NCI-H2107 (cell line): ENCODE measurements at places on chromosomes 5 and 9.

DNA sequence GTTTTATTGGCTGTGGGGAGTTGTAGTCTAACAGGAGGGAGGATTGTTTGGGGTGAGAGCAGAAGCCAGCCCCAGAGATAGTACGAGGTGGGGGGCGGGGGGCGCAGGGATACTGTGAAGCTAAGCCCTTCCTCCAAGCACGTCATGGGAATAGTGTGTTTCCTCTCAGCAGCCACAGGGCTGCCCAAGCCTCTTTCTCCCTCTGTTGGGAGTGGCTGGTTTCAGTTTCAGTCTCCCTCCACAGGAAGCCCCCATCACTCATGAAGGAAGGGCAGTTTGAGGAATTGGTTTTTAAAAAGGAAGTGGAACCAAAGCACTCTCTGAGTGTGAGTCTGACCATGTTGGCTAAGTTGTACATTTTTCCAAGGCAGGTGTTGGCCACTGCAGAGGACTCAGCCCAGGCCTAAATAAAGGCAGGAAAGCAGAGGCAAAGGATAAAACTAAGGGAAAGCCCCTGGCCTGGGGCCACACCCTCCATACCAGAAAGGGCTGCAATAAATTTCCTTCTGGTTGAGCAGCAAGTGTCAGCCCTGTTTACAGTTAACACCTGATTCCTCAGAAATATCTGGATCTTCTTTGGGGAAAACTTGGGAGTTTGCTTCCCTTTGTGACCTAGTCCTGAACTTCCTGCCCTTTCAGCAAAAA, 3.2 kb downstream of the RAB24 start:
- no peak for DNase-seq

GRCh38 chr5:35252963-35253362, 22.7 kb upstream of the PRLR start:
- no peak for DNase-seq

GRCh38 chr5:150112201-150113046, 26.1 kb upstream of the CSF1R start:
- no peak for DNase-seq

- DNase-seq = no peak
Measured at GRCh38 chr5:118675247-118675646, 313.1 kb downstream of the DTWD2 start.

- no peak for DNase-seq
Measured at GRCh38 chr5:145189746-145190145, 645.4 kb downstream of the PRELID2 start.

DNA sequence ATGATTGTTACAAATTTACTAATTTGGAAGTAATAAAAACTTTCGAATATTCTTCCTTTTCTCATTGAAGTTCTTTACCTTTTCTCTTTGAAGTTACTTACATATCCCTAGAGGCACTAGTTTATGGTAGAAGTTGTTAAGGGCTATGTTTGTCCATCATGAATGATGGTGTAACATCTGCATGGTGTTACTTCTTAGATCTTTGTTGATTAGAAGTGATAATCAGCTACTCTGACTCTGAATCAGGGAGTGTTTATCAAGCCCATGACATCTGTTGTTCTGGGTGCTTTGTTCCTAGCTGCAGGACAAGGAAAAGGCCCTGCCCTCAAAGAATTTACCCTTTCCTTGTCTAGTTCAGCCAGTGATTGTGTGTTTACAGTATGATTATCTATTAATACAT, 32.9 kb downstream of the MAP3K1 start:
- DNase-seq = no peak

- DNase-seq = no peak
Measured at GRCh38 chr5:150787656-150788055, 9.1 kb downstream of the SMIM3 start.

DNA sequence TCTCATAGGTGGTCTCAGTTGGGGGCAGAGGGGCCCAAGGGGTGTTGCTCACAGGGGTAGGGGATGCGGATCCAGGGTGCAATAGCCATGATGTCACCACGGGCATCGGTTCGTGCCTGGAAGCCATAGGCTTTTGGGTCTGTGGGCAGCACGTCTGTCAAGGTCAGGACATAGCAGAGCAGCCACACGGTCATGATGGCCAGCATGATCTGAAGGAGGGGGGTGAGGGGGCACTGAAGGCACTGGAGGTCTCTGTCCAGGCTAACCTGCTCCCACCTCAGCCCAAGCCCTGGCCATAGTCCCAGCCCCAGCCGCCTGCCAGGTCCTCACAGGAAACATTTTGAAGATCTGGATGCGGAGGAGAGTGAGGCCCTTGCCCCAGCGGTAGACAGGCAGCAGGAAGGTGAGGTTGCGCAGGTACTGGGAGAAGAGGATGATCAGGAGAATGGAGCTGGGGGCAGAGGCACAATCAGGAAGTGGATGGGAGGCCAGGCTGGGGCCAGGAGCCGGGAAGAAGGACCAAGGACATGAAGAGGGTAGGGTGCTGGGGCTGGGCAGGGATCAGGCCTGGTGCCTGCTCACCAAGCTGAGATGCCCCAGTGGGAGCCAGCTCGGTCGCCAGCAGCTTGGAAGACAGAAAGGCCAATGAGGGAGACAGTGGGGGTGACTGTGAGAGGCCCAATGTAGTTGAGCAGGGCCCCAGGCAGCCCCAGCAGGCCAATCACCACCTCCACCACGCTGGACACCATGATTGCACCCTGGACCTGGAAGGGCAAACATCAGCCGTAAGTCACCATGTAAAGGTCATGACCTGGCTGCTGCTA, 3.3 kb downstream of the SLC23A1 start:
- no peak for DNase-seq

GRCh38 chr9:86980802-86981201, 33.5 kb upstream of the GAS1 start:
- no peak for DNase-seq

GRCh38 chr5:95962785-95963184, 1.1 kb upstream of the ELL2 start:
- no peak for DNase-seq

DNA sequence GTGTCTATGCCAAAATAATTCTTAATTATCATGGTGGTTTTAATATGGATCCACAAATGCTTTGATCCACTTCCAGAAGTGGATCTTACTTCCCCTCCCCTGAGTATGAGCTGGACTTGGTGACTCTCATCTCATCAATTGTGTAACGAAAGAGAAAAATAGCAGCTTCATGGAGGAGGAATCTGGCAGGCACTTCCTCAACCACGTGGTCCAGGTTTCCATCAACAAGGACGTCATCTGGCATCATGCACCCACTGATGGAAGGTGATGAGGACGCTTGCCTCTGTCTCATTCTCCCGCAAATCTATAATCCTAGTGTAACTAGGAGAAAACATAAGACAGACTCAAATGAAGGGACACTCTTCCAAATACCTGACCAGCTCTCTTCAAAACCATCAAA, 54.6 kb upstream of the S1PR3 start:
- DNase-seq = no peak

DNA sequence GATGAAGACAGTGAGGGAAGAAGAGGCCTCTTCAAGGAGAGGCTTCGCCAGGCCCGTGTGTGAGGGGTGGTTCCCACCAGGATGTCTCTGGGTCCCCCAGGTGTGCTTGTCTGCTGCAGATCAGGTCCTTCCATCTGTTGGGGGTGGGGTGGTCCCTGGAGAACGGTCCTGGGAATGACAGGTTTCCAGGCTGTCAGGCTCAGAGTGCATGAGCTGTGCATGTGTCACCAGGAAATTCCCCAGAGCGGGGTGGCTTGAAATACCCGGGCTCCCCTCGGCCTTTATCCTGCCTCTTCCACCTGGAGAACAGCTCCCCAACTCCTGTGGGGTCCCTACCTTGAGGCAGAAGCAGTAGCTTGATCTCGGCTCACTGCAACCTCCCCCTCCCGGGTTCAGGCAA, 118.8 kb downstream of the GAPVD1 start:
- DNase-seq = no peak

- DNase-seq = no peak
Measured at GRCh38 chr5:149200355-149200754, 59.1 kb downstream of the ABLIM3 start.

GRCh38 chr5:171427318-171428167, 8.1 kb downstream of the FGF18 start:
- DNase-seq = no peak

- DNase-seq = no peak
Measured at GRCh38 chr9:137295849-137296669, 6.0 kb downstream of the NRARP start.

- no peak for DNase-seq
Measured at GRCh38 chr9:110476251-110476650, 103.3 kb downstream of the SVEP1 start.

GRCh38 chr9:127921557-127922120, 4.8 kb upstream of the ST6GALNAC4 start:
- DNase-seq = no peak

DNA sequence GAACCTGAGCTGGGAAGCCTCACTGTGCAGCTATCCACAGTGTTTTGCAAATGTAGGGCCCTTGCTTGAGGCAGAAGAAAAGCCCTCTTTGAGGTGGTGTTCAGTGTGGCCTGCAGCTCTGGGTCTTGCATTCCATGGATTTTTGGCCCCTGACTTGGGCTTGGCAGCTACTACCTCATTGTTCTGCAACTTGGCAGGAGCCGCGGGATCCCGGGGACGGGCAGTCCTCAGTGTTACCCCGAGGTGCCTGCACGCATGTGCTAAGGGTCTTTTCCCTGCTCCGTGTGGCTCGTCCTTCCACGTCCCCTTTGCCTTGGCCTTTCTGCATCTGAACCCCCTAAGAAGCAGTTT, 39.8 kb downstream of the NEK6 start:
- no peak for DNase-seq

- no peak for DNase-seq
Measured at GRCh38 chr9:105258225-105258737, 13.8 kb downstream of the SLC44A1 start.

GRCh38 chr5:33460210-33460609, 19.4 kb downstream of the TARS1 start:
- DNase-seq = no peak

DNA sequence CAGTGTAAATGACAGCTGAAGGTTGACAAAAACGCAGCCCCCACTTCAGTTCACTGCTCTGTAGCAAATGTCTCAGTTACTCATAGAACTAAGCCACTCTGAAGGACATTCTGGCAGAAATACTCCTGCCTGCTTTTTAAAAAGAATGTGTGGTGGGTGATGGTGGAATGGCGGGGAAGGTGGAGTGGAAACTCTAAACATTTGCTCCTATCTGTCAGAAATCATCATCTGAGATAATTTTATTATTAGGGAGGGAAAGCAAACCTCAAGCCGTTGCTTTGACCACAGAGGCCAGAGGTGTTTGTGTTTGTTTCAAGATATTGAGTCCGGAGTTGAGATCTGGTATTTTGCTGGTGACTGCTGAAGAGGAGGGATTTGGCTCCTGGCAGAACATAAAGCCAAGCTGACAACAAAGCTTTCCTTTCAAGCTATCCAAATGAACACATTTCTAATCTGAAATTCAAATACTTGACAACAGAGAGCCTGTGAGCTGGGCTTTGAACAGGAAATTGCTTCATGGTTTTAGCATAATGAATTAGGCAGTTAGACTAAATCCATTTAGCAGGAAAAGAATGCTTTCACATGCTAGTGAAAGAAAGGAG, 362.7 kb downstream of the CSNK1G3 start:
- DNase-seq = no peak

- DNase-seq = no peak
Measured at GRCh38 chr5:140329739-140330481, 16.5 kb downstream of the HBEGF start.

- no peak for DNase-seq
Measured at GRCh38 chr9:16475996-16476395, 394.5 kb downstream of the BNC2 start.

GRCh38 chr5:34038838-34039237, 4.2 kb downstream of the C1QTNF3 start:
- DNase-seq = no peak

DNA sequence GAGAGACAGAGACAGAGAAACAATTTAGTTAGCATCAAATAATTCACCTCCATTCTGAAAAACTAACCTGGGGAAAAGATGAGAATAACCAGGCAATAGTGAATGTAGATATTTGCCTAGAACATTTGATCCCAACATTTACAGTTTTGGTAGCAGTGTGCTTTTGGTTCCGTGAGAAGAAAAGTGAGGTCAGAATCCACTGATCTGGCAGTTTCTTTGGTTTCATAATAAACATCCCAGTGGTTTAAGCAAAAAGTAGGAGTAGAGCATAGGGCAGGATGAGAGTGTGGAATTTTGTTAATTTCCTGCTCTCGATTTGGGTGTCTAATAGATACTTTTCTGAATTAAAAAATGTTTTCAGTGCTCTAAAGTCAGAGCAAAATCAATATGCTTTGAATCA, 887.0 kb downstream of the NR2F1-AS1 start:
- DNase-seq = no peak

DNA sequence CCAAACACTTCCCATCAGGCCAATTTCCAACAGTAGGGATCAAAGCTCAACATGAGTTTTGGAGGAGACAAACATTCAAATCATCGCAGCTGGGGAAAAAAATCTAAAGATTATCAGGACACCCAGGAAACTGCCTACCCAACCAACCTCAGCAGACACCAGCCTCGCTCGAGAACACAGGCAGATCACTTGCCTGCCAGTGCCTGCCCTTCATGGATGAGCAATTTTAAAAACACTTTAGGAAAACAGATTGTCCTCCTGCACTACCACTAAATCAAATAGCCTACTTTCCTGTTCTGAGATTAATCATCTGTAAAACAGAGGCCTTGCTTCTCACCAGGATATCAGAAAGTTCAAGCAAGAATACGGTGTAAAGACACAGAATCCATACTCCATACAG, 14.7 kb upstream of the TMEM174 start:
- no peak for DNase-seq

- DNase-seq = no peak
Measured at GRCh38 chr9:118992813-118993794, 376.1 kb downstream of the BRINP1 start.

DNA sequence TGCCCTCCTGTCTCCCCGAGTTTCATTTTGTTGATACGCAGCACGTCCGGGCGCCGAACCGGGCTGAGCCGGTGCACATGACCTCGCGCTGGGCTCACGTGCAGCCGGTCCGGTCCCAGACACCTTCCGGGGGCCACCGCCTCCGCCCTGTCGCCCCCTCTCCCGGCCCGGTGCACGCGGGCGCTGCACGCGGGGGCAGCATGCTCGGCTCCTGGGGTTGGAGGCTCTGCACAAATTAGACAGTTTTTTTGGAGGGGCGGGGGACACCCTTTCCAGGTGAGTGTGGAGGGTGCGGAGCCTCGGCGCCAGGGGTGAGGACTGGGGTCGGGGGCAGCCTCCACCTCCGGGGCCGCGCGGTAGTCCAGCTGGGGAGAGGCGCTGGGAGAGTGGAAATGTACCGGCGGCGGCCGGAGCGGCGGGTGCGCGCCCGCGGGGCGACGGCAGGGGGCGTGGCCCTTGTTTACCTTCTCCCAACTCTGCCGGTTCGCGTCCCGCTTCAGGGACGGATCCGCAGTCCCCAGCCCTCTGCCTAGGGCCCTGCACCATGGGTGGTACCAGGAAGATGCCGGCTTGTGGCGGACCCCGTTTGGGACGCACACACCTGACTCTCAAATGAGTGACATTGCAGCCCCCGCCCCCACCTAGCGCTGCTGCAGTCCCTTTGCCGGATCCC, 1.1 kb downstream of the JADE2 start:
- no peak for DNase-seq

GRCh38 chr5:180330810-180331646, 22.1 kb downstream of the GFPT2 start:
- DNase-seq = no peak

GRCh38 chr5:90613459-90613858, 54.9 kb downstream of the ADGRV1 start:
- DNase-seq = no peak
